Hippocampal formation (tissue), 2 donors: ENCODE measurements at places on chromosomes 2 and 18.

DNA sequence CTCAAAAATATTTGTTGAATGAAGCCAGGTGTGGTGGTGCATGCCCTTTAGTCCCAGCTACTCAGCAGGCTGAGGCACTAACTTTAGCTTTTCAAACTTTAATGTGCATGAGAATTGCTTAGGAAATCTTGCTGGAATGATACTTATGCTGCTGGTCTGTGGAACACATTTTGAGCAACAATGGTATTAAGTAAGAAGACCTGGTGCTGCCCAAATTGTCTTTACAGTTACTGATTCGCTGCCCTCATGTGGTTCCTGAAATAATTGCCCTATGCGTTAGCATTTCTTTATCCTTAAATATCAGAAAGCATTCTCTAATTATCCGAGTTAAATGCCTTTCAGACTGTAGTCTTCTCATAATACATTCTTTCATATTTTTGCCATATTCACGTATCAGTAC is 76.0 kb upstream of the SESTD1 start:
- peak; percentile 18 for DNase-seq

GRCh38 chr18:46468426-46469180 is 188.4 kb downstream of the LOXHD1 start:
- DNase-seq = no peak

GRCh38 chr18:36590621-36591580 is 237.9 kb downstream of the TPGS2 start:
- no peak for DNase-seq

GRCh38 chr2:221480163-221480562 is 91.9 kb downstream of the EPHA4 start:
- no peak for DNase-seq

- no peak for DNase-seq
These were observed 166.6 kb downstream of the XIRP2 start for GRCh38 chr2:167054881-167055280.

GRCh38 chr2:177329064-177329463 is 63.5 kb upstream of the AGPS start:
- no peak for DNase-seq

DNA sequence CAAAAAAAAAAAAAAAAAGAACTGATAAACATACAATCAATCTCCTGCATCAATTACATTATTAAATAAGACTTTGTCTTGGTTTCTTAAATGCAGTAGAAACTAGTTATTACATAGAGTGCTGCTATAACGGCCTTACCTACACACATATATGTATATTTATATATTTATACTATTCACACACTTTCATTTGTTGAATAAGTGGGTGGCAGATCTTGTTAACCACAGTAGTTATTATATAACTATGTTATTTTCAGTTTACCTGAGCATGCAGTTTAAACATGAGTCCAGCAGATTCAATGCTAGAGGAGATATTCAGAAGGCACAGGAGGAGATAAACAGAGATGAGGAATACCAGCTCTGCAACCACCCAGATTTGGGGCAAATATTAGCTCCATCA is 81.5 kb upstream of the CD226 start:
- DNase-seq = no peak

GRCh38 chr2:104825124-104825865 is 28.6 kb upstream of the POU3F3 start:
- no peak for DNase-seq

- DNase-seq = no peak
These were observed 17.1 kb downstream of the SNRPD1 start for GRCh38 chr18:21629089-21629832.

- DNase-seq = no peak
These were observed 163.0 kb upstream of the SPHKAP start for GRCh38 chr2:228344531-228344930.

- DNase-seq = no peak
These were observed 12.3 kb downstream of the FASTKD1 start for GRCh38 chr2:169561364-169561763.

GRCh38 chr2:75453384-75454240 is 107.1 kb downstream of the EVA1A start:
- no peak for DNase-seq
